Activated naive CD4-positive, alpha-beta T cell treated with anti-CD3 and anti-CD28 coated beads, Interleukin-2, amount 50 U/mL, for 16 hours (primary cell): ENCODE measurements at places on chromosomes 11 and 22.

DNA sequence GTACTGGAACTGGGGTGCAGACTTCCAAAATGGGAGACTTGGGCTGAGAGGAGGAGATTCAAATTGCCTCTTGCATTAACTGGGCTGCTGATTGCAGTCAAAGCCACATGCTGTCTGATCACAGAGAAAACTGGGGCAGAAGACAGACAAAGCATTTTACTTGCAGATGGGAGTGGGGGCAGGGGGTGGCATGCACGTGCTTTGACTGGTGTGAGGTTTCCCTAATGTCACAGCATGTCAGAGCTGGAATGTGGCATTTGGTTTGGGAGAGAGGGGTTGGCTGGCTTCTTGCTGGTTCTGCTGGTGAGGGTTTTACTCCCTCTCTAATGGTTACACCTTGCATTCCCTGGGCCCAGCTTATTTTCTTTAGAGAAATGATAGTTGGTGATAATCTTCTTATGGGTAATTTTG lies 2.9 kb downstream of the TUB start:
- DNase-seq = no peak

GRCh38 chr11:3802011-3802790 lies 4.8 kb upstream of the NUP98 start:
- no peak for DNase-seq

GRCh38 chr11:30420233-30420787 lies 97.4 kb downstream of the ARL14EP start:
- DNase-seq = no peak

DNA sequence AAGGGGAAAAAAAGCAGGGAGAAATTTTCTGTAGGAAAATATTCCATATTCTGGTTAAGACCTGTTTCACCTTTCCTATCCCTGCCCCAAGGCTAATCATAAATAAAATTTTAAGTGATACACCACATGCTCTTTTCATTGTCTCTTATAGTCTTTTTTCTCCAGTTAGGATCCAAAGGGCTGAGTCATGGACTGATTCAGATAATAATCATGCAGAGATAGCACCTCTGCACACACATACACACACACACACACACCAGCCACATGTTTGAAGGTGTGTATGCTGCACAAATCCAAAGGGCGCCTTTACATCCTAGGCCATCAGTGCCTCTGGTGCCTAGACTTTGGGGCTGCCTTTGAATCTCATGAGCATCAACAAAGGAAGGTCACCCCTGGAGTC lies 35.5 kb upstream of the CWF19L2 start:
- no peak for DNase-seq

DNA sequence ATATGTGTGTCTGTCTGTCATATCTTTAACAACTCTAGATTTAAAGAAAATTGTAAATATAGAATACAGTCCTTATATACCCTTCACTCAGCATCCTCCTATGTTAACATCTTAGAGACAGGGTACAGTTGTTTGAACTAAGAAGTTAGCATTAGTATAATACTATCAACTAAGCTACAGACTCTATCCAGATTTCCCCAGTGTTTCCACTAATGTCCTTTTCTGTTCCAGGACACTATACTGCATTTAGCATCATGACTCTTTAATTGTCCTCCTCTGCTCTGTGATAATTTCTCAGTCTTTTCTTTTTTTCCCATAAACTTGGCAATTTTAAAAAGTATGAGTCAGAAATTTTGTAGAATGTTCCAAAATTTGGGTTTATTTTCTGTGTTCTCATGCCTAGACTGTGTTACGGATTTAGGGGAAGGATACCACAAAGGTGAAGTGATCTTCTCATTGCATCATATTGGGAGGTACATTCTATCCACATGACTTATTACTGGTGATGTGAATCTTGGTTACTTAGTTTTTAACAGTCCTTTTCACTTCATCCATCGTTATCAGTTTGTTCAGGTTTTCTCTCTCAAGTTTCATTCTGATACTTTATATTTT lies 168.4 kb downstream of the SBF2 start:
- no peak for DNase-seq

- no peak for DNase-seq
Measured at GRCh38 chr11:130486987-130487923, 38.8 kb downstream of the ADAMTS15 start.
